ENCODE measurements at places on chromosomes 12 and 14. TPM values are rescaled to one million over a fixed set of nuclear protein-coding genes. Genes with fewer than 3 reads are reported as not detected.

Gene ARHGAP9
- total RNA-seq: 234 TPM

DNA sequence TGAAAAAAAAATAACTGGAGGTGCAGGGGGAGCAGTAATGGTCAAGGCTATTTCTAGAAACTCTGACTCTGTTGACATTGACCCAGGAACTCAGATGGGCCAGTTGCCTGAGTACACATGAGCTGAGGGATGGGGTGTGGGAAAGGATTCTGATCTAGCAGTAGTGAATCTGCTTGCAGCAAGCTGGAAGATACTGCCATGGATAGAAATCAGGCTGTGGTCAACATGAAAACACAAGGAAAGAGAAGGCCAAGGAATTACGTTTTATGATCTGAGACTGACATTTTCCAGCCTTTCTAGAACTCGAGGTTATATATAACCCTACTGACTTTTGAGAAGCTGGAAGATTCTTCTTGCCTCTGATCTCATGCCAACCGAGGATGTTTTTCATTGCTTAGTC, 90.0 kb downstream of the ANO6 start:
- H3K27me3 ChIP-seq: no peaks in the 10 kb centered on the region
- no peak for DNase-seq
- no peak overlapping the region for H3K4me3 ChIP-seq
- H3K27ac ChIP-seq: no peak overlapping the region
- H3K36me3 ChIP-seq: peaks cover 8% of the 10 kb centered on the region

GRCh38 chr14:72742118-72742837, 151.6 kb downstream of the DPF3 start:
- H3K36me3 ChIP-seq: no peaks in the 10 kb centered on the region
- no peak for DNase-seq
- H3K4me3 ChIP-seq: no peak overlapping the region
- H3K4me1 ChIP-seq: no peaks in the 10 kb centered on the region
- peaks cover 2% of the 10 kb centered on the region for H3K27me3 ChIP-seq

DNA sequence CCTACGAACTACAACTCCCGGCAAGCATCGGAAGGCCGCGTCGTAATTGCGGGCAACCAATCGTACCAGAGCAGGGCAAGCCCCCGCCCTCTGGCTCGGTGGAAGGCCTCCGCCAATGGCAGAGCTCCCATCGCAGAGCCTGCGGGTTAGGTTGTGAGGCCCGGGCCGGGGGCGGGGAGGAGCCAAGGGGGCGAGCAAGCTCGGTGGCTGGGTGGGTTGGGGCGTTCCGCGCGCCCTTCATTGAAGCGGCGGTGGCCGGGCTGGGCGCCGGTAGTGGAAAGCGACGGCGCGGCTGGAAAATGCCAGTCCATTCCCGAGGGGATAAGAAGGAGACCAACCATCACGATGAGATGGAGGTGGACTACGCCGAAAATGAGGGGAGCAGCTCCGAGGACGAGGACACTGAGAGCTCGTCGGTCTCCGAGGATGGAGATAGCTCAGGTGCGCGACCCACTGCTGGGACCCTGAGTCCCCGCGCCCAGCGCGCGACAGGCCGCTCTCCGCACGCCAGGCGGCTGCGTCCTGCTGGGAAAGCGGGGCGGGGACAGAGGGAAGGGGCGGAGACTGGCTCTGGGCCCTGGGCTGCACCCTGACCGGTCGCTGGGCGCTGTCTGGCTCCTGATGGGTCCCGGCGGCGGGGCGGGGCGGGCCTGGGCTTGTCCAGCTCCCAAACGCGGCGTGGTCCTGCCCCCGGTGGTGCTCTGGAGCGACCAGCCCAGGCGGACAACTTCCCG, at the start of gene BRMS1L:
Gene BRMS1L, plus strand, starts transcription at position 121 of the 734 bp plus-strand sequence. Its CDS starts 179 bp downstream, at position 300.
- H3K4me1 ChIP-seq: peaks cover 29% of the 10 kb centered on the region
- peak; percentile 99 for DNase-seq
- H3K4me3 ChIP-seq: peak within 1 kb of the TSS; percentile 83
- H3K27me3 ChIP-seq: no peaks in the 10 kb centered on the region

- H3K27me3 ChIP-seq: peaks cover 24% of the 10 kb centered on the region
- no peaks in the 10 kb centered on the region for H3K4me1 ChIP-seq
- no peak overlapping the region for H3K4me3 ChIP-seq
- no peak for DNase-seq
- H3K27ac ChIP-seq: no peak overlapping the region
Observed at GRCh38 chr12:8906266-8907180, 7.8 kb upstream of the PHC1 start.
